ENCODE measurements at places on chromosomes 12 and 14. TPM values are rescaled to one million over a fixed set of nuclear protein-coding genes. Genes with fewer than 3 reads are reported as not detected.

FGD6 gene
- total RNA-seq = 15.5 TPM

PPP1R36 gene
- not detected for total RNA-seq

GRCh38 chr12:52454411-52455201 is 2.7 kb upstream of the KRT6B start:
- no peak for DNase-seq

DNA sequence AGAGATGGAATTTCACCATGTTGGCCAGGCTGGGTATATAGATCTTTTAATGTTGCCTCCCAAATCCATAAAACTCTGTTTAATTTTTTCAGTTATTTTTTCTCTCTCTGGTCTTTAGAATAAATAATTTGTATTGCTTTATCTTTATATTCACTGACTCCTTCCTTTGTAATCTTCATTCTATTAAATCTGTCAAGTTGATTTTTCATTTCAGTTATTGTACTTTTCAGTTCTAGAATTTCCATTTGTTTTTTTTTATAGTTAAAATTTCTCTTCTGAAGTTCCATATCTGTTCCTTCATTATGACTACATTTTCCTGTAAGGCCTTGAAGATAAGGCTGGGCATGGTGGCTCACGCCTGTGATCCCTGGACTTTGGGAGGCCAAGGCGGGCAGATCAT is 13.6 kb upstream of the SPPL3 start:
- DNase-seq = no peak

DNA sequence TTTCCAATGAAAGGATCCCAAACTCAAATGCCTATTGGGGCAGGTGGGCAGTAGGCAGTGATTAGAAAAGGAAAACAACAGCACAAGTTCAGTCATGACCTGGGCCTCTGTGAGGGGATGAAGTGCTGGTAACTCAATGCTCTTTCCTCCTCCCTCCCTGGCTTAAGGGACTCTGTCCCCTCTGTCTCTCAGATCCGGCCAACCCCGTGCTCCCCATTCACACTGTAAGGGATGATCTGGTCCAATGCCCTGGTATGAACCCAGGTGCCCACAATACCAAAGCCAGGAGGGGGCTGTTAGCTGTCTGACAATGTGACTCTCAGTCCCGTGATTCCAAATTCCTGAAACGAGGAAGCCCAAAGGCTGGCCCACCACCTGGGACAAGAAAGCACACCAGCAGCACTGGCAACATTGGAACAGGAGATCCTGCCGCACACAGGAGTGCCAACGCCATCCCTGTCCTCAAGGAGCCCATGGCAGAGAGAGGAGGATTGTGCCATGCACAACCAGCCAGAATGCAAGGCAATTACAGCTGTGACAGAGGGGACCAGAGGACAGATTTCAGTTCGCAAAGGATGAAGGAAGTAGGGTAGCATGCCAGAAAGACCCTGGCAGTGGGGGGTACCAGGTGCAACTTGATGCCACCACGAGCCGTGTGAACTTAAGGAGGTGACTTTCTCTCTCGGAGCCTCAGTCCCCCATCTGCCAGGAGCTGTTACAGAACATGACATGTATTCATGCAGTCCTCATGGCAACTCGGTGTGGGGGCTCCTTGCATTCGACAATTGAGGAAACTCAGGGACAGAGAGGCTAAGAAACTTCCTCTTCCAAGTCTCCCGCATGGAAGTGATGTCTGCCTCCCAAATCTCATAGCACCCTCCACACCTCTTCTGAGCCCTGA is 37.6 kb downstream of the SERPINA3 start:
- DNase-seq = no peak

DNA sequence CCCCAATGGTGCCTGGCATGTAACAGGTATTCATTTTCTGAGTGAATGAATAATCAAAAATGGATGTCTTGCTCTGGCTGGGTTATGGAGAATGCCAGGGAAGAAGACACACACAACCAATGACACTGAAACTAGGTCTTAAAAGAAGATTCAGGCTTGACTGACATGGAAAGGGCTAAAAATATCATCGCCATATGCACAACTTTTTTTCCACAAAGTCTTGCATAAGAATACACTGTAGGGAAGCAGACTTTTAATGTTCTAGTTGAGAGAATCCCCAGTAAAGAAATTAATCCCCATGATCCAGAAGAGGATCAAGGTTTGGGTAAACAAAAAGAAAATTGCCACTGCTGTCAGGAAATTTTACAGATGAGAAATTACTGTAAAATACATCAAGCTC is 116.4 kb downstream of the SLC2A13 start:
- DNase-seq = no peak
